ENCODE measurements at places on chromosomes 13 and 19.

- DNase-seq = no peak
These were observed 549.4 kb upstream of the SLITRK1 start for GRCh38 chr13:84431646-84432045.

- DNase-seq = no peak
These were observed 44.2 kb downstream of the CHST8 start for GRCh38 chr19:33665776-33666595.

DNA sequence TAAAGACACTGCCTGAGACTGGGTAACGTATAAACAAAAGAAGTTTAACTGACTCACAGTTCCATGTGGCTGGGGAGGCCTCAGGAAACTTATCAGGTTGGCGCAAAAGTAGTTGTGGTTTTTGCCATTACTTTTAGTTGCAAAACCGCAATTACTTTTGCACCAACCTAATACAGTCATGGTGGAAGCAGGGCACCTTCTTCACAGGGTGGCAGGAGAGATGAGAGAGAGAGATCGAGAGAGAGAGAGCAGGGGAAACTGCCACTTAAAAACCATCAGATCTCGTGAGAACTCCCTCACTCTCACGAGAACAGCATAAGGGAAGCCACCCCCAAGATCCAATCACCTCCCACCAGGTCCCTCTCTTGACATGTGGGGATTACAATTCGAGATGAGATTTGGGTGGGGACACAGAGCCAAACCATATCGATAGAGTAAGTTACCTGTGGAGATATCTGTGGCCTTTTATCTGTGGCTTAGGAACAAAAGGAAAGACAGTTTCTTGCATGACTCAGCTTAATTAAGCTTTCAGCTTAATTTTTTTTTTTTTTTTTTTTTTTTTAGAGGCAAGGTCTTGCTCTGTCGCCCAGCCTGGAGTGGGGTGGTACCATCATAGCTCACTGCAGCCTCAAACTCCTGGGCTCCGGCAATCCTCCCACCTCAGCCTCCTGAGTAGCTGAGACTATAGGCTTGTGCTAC lies 7.6 kb upstream of the CABP5 start:
- no peak for DNase-seq

- DNase-seq = no peak
These were observed 7.7 kb upstream of the CEACAM7 start for GRCh38 chr19:41695745-41696144.

GRCh38 chr13:41286370-41286769 lies 23.0 kb upstream of the MTRF1 start:
- DNase-seq = no peak

- DNase-seq = no peak
These were observed 687.2 kb upstream of the KLHL1 start for GRCh38 chr13:70795484-70795883.

GRCh38 chr19:31335716-31336115 lies 13.5 kb downstream of the TSHZ3 start:
- DNase-seq = no peak

DNA sequence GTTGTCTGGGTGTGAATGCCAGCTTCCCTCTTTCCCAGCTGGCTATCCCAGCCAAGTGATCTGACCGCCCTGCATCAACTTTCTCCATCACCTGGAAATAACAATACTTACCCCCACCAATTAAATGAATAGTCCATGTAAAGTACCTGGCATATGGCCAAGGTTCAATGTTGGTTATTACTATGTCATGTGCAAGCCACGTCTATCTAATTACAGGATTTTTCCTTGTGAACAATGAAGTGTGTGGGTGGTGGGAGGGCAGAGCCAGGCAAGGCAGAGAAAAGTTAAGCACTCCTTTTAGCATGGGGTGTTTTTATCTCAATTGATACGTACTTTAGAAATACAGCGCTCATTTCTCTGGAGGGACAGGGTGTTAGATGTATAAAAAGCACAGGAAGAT lies 121.1 kb downstream of the NHLRC3 start:
- DNase-seq = no peak

DNA sequence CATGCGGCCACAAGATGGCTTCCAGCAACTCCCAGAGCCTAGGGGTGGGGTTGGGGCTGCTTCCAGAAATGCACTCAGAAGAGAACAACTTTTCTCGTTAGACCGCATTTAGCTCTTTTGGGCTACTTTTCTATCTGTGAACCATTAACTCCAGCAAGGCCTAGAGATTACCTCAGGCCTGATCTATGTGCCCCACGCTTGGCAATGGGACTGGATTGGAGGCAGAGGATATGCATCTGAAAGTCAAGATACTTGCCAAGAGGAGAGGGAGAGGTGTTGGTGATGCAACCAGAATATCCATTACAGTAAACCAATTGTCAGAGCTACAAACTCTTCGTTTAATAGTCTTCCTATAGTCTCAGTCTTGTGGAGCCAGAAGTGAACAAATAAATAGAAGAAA lies 177.7 kb downstream of the TDRD3 start:
- no peak for DNase-seq

GRCh38 chr13:103302676-103303075 lies 236.5 kb upstream of the SLC10A2 start:
- no peak for DNase-seq

- no peak for DNase-seq
These were observed 129.4 kb downstream of the PCDH20 start for GRCh38 chr13:61286148-61286745.

GRCh38 chr13:97253581-97254293 lies 31.6 kb downstream of the MBNL2 start:
- no peak for DNase-seq

DNA sequence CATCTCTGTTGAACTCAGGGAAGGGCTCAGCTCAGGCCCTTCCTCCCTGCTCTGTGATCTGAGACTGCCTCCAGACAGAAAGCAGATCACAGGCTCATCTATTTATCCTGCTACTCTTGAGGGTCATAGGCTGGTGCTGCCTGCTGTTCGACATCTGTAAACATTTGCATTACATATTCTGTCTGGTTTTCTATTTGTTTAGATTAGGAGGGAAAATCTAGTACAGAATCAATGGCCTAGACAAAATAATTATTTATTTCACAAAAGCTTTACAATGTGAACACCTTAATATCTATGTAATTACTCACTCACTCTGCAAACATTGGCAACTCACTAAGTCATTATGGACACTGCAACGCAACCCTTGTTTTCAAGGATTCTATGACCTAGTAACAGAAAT lies 43.0 kb downstream of the CEP89 start:
- DNase-seq = no peak

DNA sequence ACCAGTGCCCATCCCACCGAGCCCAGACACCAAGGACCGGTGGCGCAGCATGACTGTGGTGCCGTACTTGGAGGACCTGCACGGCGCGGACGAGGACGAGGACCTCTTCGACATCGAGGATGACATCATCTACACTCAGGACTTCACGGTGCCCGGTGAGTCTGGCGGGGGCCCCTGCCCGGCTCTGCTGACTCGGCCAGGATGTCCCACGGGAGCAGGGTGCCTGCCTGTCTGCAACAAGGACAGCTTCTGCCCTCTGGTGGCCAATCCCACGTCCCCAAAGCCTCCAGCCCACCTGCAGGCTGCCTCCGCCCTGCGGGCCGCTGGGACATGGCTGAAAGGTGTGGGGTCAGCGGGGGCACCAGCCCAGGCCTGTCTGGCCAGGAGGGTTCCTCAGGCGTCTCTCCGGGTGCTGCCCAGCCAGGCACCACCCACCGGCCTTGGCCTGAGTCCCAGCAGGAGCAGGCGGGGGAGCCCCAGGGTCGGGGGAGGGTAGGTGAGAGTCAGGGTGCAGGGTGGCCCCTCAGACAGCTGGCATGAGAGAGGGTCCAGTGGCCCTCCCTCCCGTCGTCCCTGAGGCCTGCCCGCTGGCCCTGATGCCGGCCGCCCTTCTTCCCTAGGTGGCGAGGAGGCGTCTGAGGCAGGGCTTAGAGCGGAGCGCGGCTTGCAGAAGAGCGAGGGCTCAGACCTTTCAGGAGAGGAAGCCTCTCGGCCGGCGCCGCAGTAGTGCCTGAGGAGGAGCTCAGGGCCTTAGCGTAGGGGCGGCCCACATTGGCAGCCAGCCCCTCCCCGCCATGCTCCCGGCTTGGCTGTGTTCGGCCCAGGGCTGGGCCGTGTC lies 14.6 kb downstream of the CBARP start:
- no peak for DNase-seq

- DNase-seq = no peak
These were observed 50.2 kb upstream of the PDCD5 start for GRCh38 chr19:32530773-32531172.

DNA sequence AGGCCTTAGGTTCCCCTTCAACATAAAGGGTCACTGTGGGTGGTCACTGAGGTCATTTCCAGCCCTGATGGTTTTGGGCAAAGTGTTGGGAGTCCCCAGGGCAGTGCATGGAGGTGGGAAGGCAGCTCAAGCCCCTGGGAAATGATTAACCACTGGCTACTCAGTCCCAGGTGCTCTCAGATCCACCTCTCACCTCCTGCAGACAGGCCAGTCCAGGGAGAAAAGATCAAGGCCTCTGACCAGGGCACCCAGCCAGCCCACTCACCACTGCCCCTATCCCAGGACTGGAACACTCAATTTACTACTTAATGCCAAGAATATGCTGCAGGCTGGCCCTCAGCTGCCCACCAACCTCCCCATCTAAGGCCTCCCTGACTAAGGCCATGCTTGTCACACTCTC lies 1307.9 kb downstream of the UQCRFS1 start:
- no peak for DNase-seq

DNA sequence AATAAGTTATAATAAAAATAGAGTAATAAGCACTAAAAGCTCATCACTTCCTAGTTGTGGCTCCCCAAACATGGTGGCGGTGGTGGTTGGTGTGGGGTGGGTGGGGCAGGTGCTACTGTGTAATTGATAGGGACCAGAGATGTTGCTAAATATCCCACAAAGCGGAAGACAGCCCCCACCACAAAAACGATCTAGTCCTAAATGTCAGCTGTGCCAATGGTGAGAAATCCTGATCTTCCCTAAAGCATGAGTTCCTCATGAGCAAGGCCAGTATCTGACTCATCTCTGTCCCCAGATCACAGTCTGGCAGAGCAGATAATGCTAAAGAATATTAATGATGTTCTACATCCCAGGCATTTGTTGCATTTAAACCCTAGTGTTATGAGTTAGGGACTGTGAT lies 1.9 kb upstream of the EDDM13 start:
- no peak for DNase-seq

DNA sequence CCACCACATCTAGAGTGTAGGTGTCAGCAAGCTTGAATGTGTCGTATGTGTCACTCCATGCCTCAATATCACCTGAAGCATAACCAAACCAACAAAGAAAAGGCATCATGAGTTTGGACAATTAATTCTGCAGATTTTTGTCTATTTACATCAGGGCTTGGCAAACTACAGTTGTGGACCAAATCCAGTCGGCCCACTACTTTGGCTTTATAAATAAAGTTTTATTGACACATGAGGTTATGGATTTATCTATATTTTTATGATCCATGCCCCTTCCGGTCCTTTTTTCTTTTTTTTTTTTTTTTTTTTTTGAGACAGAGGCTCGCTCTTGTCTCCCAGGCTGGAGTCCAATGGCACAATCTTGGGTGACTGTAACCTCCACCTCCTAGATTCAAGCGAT lies 9.2 kb upstream of the CABP5 start:
- no peak for DNase-seq

- DNase-seq = no peak
These were observed 75.1 kb downstream of the COL4A2 start for GRCh38 chr13:110382229-110382628.

DNA sequence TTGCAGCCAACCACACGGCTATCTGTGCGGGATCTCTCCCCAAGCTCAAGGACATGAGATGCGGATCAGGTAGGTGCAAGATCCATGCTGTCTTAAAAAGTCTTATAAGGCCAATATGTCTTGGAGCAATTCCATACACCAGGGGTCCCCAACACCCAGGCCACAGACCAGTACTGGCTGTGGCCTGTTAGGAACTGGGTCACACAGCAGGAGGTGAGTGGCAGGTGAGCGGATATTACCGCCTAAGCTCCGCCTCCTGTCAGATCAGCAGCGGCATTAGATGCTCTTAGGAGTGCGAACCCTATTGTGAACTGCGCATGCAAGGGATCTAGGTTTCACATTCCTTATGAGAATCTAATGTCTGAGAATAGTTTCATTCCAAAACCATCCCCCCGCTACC lies 68.8 kb upstream of the ZNF599 start:
- DNase-seq = no peak

- no peak for DNase-seq
These were observed 6.2 kb upstream of the PHLDB3 start for GRCh38 chr19:43510713-43511112.
